Transverse colon (tissue), 4 donors: ENCODE measurements at places on chromosomes 5 and 9.

- no peak for DNase-seq
Measured at GRCh38 chr5:57989378-57989777, 470.5 kb downstream of the PLK2 start.

- DNase-seq, result peak; percentile 42
Measured at GRCh38 chr5:52799358-52799982, 11.8 kb downstream of the ITGA1 start.

GRCh38 chr5:180049185-180049548 lies 22.4 kb downstream of the RNF130 start:
- DNase-seq, result no peak

DNA sequence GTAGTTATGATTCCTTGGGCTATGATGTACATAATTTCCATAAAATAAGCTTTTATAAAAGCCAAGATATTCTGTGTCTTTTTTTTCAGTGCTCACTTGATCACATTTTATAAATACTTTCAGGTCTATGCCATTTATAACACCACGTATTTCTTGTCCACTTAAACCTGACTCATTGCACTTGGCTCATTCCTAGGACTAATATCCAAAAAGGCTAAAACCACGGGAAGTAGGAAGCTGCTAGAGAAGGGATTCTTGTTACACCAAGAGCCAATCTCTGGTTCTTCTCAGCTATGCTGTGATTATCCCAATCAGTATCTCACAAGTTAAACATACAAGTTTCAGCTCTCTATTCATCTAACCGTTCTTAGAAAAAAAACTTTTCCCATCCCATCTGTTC lies 80.4 kb upstream of the CDH6 start:
- no peak for DNase-seq

GRCh38 chr9:127793093-127793708 lies 7.4 kb downstream of the CDK9 start:
- no peak for DNase-seq

DNA sequence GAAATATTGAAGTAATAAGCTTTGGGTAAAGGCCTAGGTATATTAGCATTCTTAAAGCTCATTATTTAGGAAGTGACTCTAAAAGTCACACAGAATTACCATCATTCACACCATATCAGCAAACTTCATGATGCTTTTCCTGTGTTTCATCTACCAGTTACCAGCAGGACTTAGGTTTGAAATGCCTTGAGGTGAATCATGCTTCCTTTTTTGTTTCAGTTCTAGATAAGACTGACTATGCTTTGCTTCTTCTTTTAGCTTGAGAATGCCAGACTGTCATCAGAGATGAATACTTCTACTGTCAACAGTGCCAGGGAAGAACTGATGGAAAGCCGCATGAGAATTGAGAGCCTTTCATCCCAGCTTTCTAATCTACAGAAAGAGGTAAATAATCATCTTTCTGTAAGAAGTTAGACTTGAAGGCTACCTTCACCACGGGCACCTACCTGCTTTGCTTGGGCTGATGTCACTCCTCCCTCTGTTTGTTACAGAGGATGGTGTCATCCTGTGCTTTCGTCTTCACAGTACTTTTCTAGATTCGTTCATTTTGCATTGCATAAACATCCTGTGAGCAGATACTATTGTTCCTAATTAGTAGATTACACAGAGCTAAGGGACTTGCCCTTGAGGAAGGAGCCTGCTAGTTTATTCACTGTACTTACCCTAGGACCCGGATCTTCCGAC lies 34.7 kb downstream of the LMNB1 start:
- no peak for DNase-seq

DNA sequence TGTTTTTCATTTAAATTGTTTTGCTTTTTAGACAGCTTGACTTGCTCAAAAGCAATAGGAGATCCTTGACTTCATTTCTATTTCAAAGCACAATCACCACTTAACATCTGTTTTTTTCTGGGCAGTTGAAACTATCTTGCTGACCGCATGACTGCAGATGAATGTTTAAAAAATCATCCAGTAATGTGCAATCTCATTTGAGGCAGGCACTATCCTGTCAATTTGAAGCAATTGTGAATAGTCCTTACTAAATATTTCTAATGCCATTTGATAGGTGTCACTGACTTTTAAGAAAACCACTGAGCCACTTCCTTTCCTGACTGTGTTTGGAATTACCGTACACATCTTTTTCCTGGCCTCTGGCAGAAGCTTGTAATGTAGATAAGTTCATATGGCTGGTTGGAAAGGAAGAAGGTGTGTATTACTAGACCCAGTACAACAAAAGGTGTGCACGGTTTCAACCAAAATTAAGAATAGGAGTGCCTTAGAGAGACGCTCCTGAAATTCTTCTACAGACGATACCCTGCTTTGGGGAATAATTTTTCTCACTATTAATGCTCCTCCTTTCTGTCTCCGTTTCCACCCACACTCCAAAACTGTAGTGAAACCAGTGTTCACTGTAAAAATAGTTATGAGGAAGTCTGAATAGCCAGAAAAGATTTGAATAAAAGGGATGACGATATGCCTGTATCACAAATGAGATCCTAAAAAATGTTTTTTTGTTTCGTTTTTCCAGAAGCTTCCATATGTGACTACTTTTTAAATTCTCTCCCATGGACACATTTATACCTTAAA lies 136.7 kb upstream of the MOCS2 start:
- DNase-seq, result no peak

DNA sequence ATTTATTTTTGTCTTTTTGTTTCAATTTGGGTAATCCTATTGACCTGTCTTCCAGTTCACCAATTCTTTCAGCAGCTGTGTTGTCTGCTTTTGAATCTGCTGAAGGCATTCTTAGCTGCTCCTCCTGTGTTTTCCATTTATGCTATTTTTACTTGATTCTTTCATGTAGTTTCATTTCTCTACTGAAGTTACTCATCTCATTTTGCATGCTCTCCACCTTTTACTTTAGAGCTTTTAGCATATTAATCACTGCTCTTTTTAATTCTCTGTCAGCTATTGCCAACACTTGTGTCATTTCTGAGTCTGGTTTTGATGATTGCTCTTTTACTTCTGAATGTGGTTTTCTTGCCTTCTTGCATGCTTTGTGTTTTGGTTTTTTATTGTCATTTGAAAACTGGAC lies 496.0 kb upstream of the CLINT1 start:
- no peak for DNase-seq

GRCh38 chr9:136004712-136005111 lies 43.5 kb upstream of the UBAC1 start:
- no peak for DNase-seq

GRCh38 chr5:157956271-157956885 lies 97.4 kb upstream of the CLINT1 start:
- DNase-seq, result no peak

- DNase-seq, result no peak
Measured at GRCh38 chr5:136192015-136192525, 892 bp downstream of the SMIM32 start.

- no peak for DNase-seq
Measured at GRCh38 chr9:130780415-130780814, 54.6 kb upstream of the ABL1 start.

GRCh38 chr5:66169534-66169933 lies 25.4 kb downstream of the SREK1 start:
- no peak for DNase-seq

- DNase-seq, result no peak
Measured at GRCh38 chr9:120863833-120864232, 13.2 kb downstream of the PHF19 start.

DNA sequence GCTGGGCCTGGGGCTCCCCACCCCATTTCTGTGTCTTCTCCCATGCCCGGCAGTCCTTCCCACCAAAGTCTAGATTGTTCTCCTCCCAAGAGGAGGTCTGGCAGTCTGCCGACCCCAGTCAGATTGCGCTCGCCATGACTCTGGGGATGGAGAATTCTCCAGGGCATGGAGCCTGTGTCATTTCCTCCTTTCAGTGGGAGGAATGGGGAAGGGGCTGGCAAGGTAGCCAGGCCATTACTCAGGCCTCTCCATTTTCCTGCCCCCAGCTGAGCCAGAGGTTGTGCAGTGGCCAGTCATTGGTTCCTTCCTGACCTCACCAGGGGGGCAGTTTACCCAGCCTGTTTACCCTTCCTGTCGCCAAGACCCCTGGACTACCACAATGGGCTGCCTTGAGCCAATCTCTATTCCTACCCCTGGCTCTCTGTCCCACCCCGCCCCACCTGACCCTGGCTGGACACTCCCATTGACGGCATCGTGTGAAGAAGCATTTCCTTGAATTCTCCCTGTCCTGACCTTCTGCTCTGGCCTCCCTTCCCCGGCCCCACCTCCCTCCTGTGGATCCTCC lies 628 bp downstream of the SYNPO start:
- no peak for DNase-seq
